ENCODE measurements at places on chromosomes 12 and 14.

GRCh38 chr12:48956279-48957140 lies 777 bp downstream of the ARF3 start:
- no peak for DNase-seq

DNA sequence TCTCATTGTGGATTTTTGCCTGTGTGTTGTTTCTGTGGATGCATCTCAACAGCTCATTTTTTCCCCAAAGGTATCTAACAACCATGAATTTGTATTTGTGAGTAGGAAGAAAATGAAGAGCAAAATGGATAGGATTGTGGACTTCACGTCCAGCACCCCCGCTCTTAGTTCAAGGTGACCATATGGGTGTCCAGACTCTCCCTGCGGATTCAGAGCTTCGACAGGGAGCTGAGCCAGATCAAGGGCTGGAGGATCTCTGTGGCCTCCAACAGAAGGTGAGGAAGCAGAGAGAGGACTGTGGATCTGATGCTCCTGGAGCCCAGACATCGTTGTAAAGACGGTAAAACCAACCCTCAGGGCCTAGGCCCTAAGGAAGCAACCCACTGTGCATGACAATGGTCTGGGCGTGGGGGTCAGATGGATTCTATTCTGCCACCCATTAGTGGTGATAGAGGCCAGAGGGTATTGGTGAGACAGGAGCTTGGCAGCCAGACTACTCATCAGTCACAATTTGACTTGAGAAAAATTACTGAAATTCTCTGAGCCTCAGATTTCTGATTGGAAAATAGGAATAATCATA lies 659.7 kb upstream of the TMEM132C start:
- DNase-seq: no peak

- no peak for DNase-seq
Observed at GRCh38 chr12:18818579-18819268, 80.8 kb downstream of the CAPZA3 start.

GRCh38 chr12:104825408-104825807 lies 132.7 kb downstream of the SLC41A2 start:
- DNase-seq: no peak

Measured in activated CD4-positive, CD25-positive, alpha-beta regulatory T cell (primary cell).